ENCODE measurements at places on chromosomes 12 and 14.

DNA sequence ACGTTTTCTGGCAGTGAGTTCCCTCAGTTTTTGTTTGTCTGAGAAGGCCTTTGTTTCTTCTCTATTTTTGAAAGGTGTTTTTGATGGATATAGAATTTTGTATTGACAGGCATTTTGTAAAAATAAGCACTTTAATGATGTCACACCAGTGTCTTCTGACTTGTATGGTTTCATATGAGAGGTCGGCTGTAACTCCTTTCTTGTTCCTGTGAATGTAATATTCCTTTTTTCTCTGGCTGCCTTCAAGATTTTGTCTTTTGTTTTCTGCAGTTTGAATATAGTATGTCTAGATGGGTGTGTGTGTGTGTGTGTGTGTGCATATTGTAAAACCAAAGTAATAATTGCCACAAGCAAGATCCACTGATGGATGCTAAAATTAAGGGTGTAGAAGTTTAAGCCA lies 67.8 kb upstream of the PSMC1 start:
- no peak for DNase-seq

GRCh38 chr14:106843386-106843785 lies 1317.0 kb downstream of the TMEM121 start:
- DNase-seq: no peak

- no peak for DNase-seq
Measured at GRCh38 chr12:54641554-54641953, 6.6 kb downstream of the DCD start.

- no peak for DNase-seq
Measured at GRCh38 chr14:65620195-65620594, 207.7 kb downstream of the FUT8 start.

DNA sequence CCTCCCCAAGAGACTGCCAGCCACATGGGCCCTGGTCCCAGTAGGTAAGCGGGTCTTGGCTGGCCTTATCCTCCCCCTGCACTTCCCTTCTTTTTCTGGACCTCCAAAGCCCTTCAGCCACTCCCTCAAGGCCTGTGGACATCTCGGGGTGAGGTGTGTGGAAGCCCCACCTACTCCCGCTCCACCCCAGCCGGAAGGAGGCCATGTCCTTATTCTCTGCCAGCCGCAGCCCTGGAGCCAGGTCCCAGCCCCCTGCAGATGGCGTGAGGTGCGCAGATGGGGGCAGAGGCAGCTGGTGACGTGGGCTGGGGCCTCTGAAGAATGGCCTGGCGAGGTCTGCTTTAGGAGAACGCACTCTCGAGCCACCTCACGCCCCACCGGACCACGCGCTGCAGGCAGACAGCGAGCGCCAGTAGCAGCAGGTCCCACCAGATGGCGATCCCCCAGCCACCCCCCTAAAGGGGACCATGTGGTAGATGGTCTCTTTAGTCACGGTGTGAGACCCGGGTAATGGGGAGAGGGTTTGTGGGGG lies 167.1 kb downstream of the TSPAN9 start:
- DNase-seq: no peak

DNA sequence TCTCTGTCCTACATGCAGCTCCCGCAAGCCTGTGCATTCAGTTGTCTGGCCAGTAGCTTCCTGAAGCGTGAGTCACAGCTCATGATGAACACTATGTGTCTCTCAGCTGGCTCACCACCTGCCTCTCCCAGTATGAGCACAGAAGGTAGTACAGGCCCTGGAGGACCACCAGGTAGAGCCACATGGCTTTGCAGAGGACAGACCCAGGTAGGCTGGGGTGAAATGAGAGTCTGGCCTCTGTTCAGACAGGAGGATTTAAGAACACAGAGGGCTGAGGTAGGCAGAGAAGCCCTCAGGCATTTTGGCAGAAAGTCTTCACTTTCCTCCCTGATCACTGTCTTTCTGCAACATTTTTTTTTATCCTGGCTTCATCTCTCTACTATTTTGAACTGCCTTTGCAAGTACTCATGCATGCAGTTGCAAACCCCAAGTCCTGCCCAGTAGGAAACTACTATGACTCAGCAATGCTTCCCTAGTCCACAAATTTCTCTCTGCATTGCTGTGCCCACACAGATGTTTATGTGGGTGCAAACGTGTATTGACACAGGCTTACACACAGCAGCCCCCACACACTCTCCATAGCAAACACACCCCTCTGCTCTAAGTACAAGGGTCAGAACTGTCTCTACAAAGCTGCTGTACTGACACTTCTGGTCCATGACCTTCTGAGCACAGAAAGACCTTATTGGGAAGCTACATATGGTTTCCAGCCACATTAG lies 7.2 kb upstream of the SDR9C7 start:
- DNase-seq: no peak

DNA sequence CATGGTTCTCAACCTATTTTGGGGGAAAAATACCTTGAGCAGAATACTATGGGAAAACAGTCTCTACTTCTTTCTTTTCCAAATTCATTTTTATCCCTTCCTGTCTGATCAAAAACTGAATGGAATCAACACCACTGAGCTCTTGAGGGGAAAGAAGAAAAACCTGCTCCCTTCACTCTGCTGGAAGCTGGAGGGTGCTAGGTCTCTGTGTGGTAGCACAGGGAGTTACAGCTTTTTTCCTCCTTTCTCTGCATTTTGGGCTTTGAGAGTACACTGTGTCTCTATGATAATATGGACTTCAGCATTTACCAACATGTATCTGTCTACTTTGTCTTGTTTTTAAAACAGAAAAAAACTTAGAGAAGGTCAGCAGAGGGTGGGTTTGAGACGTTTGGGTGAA lies 417.2 kb upstream of the SYT1 start:
- DNase-seq: no peak

- no peak for DNase-seq
Measured at GRCh38 chr12:123787466-123787865, 25.4 kb downstream of the DNAH10 start.

DNA sequence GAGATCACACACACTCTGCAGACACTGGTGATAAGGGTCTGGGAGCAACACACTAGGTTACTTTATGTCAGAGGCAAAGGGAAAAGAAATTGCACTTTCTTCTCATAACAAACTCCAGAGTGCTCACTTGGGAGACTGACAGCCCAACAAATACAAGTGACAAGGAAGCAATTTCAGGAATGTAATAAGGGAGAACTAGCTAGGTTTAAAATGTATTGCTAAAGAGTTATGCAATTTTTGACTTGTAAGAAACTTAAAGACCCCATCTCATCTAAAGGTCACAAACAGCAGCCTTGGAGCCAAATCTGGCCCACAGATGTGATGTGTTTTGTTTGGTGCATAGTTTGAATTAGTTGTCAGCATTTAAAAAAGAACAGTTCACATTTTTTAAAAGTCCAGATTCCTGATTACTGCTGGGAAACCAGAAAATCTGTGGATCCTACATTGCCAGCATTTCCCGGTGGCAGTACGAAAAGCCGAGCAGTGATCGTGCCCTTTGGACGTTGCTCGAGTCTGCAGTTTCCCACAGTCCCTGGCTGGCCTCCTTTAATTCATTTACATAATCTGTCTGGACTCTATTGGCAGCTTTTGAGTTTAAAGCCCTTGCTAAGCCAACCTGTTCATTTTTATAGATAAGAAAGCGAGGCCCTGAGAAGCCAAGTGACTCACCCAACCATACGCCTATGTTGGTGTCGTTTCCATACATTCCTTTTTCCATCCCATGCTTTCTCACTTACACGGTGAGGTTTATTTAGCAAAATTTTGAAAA lies 42.0 kb upstream of the ETV6 start:
- DNase-seq: no peak

- no peak for DNase-seq
Measured at GRCh38 chr14:99187858-99188257, 84.1 kb downstream of the BCL11B start.

- DNase-seq: no peak
Measured at GRCh38 chr14:59870277-59871165, at the start of gene RTN1. RTN1 (minus strand) TSS chr14:59870776; CDS start chr14:59870630, 146 bp downstream.

GRCh38 chr12:68279227-68280054 lies 26.0 kb upstream of the IL22 start:
- no peak for DNase-seq

- no peak for DNase-seq
Measured at GRCh38 chr14:102418853-102419240, 56.1 kb downstream of the TECPR2 start.
